ENCODE measurements at places on chromosomes 6 and 20.

- no peak for DNase-seq
Observed at GRCh38 chr6:73746787-73747186, 50.8 kb downstream of the CD109 start.

DNA sequence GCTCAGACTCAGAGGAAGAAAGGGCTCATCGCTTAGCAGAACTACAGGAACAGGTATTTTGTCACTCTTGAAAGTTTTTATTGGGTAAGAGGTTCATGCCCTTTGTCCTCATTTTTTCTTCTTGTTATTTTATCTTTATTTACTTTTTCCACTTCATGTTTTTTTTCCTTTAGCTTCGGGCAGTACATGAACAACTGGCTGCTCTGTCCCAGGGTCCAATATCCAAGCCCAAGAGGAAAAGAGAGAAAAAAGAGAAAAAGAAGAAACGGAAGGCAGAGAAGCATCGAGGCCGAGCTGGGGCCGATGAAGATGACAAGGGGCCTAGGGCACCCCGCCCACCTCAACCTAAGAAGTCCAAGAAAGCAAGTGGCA, 9.5 kb downstream of the BRD2 start:
- no peak for DNase-seq

DNA sequence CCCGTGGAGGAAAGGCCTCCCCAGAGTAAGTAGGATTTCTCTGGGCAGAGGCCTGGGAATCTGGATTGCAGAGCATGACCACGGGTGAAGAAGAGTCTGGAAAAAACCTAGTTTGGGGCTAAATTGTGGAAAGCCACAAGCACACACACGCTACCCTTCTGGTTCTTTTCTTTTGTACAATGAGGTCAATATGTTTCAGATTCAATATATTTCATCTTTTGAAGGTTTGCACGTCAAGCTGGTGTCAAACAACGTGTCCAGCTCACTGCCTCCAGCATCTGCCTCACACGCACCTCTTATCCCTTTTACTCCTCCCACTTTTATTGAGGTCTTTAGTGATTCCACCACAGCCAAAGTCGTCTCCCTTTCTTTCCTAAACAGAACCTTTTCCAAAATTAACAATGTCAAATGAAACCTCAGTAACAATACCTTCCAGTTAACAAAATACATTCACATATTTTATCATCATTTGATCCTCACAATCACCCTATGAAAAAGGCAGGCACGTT, 773 bp upstream of the EPB41L2 start:
- DNase-seq = no peak

DNA sequence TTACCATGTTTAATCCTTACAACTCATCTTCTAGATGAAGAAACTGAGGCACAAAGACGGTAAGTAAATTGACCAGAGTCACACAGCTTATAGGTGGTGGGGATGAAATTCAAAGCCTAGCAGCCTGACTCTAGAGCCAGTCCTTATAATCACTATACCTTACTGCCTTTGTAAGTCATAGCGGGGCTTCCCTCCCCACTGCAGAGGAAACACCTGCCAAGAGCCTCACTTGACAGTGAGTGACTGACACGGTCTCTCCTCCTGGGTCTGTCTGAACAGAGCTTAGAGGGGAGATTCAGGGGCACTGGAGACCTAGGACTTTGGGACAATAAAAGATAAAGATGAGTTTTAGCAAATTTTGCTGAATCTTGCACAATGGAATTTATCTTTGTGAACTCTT, 12.8 kb downstream of the SUN5 start:
- no peak for DNase-seq

- no peak for DNase-seq
Observed at GRCh38 chr6:97128507-97128906, 154.5 kb downstream of the MMS22L start.

GRCh38 chr6:165774903-165775601, 112.0 kb upstream of the PDE10A start:
- no peak for DNase-seq

DNA sequence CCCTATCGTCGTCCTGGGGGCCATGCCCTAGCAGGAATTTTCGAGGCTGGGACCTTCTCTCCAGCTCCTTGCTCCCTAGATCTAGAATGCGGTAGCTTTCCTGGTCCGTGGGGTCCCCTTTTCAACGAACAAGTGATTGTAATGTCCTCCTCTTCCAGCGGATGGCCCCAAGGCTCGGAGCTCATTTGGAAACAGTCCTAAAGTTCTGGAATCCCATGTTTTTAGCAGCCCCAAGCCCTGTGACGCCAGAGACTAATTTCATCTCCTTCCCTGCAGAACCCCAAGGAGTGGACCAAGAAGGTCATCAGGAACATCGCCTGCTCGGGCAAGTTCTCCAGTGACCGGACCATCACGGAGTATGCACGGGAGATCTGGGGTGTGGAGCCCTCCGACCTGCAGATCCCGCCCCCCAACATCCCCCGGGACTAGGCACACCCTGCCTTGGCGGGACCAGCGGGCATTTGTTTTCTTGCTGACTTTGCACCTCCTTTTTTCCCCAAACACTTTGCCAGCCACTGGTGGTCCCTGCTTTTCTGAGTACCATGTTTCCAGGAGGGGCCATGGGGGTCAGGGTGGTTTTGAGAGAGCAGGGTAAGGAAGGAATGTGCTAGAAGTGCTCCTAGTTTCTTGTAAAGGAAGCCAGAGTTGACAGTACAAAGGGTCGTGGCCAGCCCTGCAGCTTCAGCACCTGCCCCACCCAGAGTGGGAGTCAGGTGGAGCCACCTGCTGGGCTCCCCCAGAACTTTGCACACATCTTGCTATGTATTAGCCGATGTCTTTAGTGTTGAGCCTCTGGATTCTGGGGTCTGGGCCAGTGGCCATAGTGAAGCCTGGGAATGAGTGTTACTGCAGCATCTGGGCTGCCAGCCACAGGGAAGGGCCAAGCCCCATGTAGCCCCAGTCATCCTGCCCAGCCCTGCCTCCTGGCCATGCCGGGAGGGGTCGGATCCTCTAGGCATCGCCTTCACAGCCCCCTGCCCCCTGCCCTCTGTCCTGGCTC, 48.5 kb downstream of the PYGB start:
- peak; percentile 16 for DNase-seq

DNA sequence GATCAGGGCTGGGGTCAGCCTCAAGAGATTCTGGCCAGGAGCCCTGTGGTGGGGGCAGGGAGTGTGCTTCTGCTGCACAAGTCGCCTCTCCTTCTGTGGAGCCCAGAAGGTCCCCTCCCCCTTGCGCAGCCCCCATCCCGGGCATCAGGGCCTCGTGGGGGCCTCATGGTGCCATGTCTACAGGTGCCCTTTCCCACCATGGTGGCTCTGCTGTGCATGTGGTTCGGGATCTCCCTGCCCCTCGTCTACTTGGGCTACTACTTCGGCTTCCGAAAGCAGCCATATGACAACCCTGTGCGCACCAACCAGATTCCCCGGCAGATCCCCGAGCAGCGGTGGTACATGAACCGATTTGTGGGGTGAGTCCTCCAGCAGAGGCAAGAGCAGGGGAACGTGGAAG, 48.1 kb downstream of the TM9SF4 start:
- DNase-seq = no peak

- DNase-seq = no peak
Observed at GRCh38 chr20:47303736-47304135, 52.8 kb downstream of the ZMYND8 start.

- DNase-seq = no peak
Observed at GRCh38 chr6:18165751-18166150, 10.5 kb downstream of the KDM1B start.

DNA sequence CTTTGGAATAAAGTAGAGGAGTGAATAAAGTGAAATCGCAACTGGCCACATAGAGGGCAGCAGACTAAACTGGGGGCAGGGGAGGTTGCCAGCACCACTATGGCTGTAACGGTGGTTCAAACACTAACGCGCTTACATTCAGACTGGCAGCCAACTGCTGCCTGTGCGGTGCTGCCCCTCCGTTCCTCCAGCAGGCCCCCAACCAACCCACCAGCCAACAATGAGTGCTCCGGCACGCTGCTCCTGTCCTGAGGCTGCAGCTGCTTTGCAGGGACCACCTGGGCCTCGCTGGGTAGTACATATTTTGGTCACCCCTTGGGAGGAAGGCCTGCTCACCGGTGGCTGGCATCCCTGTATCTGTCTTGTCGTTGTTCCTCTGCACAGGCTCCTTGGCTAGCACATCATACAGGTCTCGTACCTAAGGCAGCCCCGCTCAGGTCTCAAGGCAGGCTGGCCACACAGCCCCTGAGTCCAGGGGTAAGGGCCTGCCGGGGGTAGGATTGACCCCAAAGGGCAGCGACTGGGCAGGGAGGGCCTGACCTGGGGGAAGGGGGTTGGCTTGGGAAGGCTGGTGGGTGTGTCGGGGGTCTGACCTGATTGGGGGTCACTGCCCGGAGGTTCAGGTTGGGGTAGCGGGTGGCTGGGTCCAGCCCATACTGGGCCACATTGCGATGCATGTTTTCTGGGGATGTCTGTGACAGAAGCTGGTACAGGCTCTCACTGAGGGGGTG, 6.3 kb downstream of the MICAL1 start:
- no peak for DNase-seq

- no peak for DNase-seq
Observed at GRCh38 chr6:36493859-36494258, 51.1 kb downstream of the KCTD20 start.

GRCh38 chr6:77015350-77015749, 447.9 kb downstream of the HTR1B start:
- no peak for DNase-seq

GRCh38 chr20:58647162-58647795, 3.8 kb upstream of the STX16 start:
- peak; percentile 16 for DNase-seq

DNA sequence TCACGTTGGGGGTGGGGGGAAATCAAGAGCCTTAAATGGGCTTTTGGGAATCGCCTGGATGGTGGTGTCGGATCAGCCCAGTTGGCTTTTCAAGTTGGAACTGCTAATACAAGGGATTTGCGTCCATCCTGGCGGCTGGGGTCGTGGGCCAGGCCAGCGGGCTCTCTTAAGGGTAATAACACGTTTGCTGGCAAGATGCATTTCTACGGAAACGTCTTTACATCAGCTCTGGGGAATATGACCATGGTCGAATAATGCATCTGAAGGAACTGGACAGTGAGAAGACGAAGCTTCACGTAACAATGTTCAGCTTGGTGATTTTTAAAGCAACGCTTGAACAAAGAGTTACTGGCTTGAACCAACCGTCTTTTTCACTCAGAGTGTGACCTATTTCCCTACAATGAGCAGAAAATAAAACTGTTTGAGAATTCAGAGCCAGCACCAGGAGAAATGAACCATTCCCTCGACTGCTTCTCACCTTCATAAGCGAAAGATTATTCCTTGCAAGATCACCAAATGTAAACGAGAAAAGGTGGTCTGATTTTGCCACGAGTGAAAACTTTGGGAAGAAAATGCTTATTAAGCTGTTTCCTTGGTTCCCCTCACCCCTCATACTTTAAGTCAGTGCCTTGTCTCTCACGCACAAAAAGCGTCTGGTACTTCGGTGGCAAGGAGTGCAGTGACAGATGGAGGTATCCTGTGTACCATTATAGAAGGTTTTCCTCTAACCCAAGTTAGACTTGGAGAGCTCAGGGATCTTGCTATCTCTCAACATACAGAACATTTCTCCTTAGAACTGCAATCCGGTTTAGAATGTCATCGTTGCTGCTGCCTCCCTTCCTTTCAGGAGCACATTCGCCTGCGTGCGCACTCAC, 1.4 kb upstream of the MARCKS start:
- DNase-seq = no peak

DNA sequence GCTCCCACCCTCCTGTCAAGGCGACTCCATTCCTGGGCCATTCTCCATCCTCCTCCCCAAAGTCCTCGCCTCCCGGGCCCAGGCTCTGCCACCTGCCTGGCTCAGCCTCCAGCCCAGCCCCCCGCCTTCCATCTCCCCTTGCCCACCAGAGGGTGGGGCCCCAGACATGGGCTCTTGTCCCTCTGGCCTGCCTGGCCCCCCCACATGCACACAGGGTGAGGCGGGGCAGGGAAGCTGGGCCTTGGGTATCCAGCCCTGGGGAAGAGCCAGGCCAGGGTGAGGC, 95.2 kb downstream of the YTHDF1 start:
- DNase-seq = no peak

GRCh38 chr6:25278261-25278913, 787 bp upstream of the CARMIL1 start:
- no peak for DNase-seq

DNA sequence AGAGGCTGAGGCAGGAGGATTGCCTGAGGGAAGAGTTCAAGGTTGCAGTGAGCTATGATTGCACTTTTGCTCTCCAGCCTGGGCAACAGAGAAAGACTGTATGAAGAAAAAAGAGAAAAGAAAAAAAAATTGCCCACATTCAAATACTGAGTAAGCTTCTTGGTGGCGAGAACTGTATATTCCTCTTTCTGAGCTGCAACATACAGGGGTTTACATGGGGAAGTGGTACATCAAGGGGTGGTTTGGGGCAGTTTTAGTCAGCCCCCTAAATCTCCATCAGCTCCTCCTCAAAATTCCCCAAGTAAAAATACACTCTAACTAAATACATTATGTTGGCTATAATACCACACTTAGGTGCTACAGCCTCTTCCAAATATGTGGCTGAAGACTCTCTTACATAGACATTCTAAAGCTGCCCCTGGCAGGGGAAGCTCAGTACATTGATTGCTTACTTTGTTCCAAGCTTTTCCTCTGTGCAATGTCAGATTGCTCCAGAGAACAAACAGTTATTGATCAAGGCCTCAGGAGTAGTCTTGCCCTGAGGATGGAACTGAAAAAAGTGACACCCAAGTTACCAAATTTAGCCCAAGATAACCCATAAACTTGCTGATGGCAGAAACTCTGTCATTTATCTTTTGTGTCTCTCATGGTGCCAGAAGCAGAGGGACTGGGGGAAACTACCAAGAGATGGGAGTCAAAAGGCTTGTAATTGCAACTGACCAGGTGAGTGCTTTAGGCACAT, 107.4 kb upstream of the RIPOR2 start:
- no peak for DNase-seq

- peak; percentile 64 for DNase-seq
Observed at GRCh38 chr6:36963451-36964290, 9.1 kb downstream of the PI16 start.

GRCh38 chr6:160795721-160796120, 93.7 kb downstream of the PLG start:
- no peak for DNase-seq

DNA sequence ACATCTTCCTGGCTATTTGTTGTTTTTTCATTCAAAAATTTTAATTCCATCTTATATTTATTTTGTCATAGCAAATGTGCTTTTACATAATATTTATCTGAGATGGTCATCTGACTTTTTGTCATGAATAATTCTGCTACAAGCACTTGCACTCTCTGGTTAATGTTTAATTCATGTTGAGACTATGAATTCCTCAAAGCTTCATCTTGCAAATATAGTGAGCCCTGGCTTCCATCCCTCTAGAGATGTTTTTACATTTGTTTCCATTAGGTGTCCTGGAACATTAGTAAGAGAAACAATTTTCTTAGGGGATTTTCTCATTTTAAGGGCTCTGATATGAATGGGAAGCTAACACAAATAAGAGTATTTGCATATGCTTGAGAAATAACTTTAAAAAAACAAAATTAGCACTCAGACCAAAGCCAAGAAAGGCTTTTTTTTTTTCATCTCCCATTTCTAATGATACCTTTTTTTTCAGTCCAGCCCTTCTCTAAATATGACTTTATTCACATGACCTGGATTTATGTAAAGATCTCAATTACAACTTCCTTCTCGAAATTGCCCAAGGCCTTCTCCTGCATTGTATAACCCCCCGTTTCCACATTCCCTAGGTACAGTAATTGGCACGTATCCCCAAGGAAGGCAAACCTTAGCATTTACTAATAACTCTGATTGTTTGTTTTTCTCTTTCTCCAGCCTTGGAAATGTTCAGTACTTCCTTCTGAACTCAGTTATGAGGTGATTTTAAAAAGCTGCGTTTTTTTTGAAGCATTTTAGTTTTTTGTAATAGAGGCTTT, 797.0 kb upstream of the GJE1 start:
- no peak for DNase-seq

Data from CD4-positive, alpha-beta T cell treated with Interleukin-1 beta for 1 hour (primary cell).